Panc1 (cell line): ENCODE measurements at places on chromosomes 1 and 21.
A peak's percentile ranks its signal among the peaks of the same experiment; 100 is the strongest.

- H3K27me3 ChIP-seq: no peaks in the 10 kb centered on the region
- no peak overlapping the region for H3K4me3 ChIP-seq
- DNase-seq: no peak
Measured at GRCh38 chr21:37435120-37435519, 68.5 kb downstream of the DYRK1A start.

GRCh38 chr1:67431869-67432578 lies 1.8 kb upstream of the SERBP1 start:
- DNase-seq: no peak
- H3K4me1 ChIP-seq: peaks cover 13% of the 10 kb centered on the region; the same call in 1 of the 2 replicates
- peak overlapping the region; percentile 73 for H3K4me3 ChIP-seq
- H3K27ac ChIP-seq: peak overlapping the region; percentile 94
- H3K36me3 ChIP-seq: peaks cover 21% of the 10 kb centered on the region

GRCh38 chr1:75203415-75204277 lies 69.5 kb downstream of the LHX8 start:
- H3K4me1 ChIP-seq: no peaks in the 10 kb centered on the region
- no peak overlapping the region for H3K27ac ChIP-seq
- no peaks in the 10 kb centered on the region for H3K27me3 ChIP-seq
- H3K4me3 ChIP-seq: no peak overlapping the region
- peak; percentile 62 for DNase-seq

DNA sequence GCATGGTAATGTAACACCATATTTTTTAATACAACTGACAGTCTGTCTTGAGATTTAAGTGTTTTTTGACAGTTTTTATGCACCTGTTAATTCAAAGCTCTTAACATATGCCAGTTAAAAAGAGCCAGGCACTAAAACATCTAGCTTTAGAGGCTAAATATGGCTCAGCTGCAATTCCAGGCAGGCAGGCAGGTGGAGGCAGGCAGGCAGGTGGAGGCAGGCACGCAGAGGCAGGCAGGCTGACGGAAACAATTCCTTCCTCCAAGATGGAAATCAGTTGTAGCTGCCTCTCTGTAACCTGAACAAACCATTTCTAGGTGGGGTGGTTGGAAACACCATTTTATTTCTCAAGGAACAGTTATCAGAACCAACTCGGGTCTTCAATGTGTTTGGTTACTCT lies 51.2 kb downstream of the GORAB start:
- H3K27ac ChIP-seq: no peak overlapping the region
- H3K4me1 ChIP-seq: no peaks in the 10 kb centered on the region
- no peak for DNase-seq
- H3K36me3 ChIP-seq: no peaks in the 10 kb centered on the region
- H3K4me3 ChIP-seq: no peak overlapping the region

DNA sequence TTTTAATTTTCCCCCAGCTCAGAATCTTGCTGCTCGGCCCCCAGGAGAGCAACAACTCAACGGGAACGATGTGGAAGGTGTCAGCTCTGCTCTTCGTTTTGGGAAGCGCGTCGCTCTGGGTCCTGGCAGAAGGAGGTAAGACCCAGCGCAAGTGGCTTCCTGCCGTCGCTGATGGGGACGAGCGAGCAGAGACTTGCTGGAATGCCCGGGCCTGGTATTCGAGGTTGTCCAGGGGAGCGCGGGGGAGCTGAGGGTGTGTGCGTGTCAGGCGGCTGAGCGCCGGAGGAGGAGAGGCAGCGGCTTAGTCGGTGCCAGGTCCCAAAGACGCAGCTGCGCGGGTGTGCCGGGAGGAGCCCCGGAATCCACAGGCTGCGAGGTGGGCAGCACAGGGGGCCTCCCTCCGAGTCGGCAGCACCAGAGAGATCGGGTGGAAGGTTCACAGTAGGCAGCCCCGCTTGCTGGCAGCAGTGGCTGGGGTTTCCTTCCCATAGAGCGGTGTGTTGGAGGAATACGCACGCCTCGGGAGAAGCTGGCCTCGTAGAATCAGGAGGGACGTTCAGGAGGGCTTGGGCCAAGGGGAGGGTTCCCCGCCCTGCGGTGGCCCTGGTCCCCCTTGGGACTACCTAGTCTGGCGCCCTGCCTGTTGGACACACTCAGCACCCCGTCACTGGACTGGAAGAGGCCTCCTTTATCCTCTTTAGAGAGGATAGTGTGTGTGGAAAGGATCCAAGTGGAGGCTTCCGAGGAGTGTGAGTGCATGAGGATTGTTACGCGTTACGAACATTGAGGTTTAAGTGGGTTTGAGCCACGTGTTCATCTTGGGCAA lies 547 bp downstream of the PDPN start:
- no peak overlapping the region for H3K4me3 ChIP-seq
- H3K27ac ChIP-seq: no peak overlapping the region
- H3K36me3 ChIP-seq: no peaks in the 10 kb centered on the region
- no peak for DNase-seq

GRCh38 chr1:29810121-29811120 lies 574.1 kb downstream of the PTPRU start:
- H3K27me3 ChIP-seq: no peaks in the 10 kb centered on the region
- H3K4me3 ChIP-seq: no peak overlapping the region
- no peak for DNase-seq
- no peaks in the 10 kb centered on the region for H3K4me1 ChIP-seq
- H3K36me3 ChIP-seq: no peaks in the 10 kb centered on the region
- H3K27ac ChIP-seq: no peak overlapping the region

DNA sequence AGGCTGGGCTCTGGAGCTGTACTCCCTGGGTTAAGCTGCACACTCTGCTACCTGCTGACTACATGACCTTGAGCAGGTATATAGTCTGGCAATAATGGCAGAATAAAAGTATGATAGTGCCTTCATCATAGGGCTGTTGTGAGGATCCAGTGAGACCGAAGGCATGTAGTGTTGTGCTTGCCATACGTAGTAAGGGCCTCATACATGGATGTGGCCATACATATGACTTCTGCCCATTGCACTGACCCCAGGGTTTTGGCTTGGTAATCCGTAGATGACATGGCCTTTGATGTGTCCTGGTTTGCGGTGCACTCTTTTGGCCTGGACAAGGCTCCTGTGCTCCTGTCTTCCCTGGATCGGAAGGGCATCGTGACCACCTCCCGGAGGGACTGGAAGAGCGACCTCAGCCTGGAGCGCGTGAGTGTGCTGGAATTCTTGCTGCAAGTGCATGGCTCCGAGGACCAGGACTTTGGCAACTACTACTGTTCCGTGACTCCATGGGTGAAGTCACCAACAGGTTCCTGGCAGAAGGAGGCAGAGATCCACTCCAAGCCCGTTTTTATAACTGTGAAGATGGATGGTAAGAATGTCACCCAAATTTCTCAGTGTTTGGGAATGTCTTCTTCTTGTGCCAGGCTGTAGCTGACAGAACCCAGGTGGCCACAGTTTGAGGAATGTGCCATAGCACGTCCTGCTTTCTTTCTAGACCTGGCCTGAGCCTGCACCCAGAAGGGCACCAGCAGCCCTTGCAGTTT lies 17.0 kb upstream of the CD101 start:
- H3K27me3 ChIP-seq: no peaks in the 10 kb centered on the region
- H3K36me3 ChIP-seq: no peaks in the 10 kb centered on the region
- no peak overlapping the region for H3K27ac ChIP-seq
- H3K4me1 ChIP-seq: no peaks in the 10 kb centered on the region
- DNase-seq: no peak

DNA sequence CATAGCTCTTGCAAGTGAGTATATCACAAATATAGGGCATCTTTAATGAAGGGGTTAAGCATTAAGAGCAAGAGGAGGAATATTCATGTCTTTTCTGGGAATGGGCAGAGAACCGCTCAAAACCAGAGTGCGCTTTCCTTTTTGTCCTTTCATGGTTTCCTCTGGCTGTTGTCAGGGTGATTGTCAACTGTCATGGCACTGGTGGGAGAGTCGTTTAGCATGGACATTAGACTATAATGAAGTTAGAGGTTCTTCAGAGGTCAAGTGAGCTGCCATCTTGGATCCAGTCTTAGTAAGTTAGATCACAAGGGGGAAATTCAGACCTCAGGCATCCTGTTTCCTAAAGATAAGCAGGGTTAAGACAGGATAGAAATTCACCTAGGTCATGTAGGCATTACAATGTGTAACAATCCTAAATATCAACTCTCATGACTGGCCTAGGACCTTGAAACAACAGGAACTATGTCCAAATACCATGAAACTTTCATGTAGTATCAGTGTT lies 12.1 kb upstream of the COA6 start:
- H3K4me3 ChIP-seq: no peak overlapping the region
- no peak overlapping the region for H3K27ac ChIP-seq
- no peaks in the 10 kb centered on the region for H3K36me3 ChIP-seq
- no peaks in the 10 kb centered on the region for H3K27me3 ChIP-seq

DNA sequence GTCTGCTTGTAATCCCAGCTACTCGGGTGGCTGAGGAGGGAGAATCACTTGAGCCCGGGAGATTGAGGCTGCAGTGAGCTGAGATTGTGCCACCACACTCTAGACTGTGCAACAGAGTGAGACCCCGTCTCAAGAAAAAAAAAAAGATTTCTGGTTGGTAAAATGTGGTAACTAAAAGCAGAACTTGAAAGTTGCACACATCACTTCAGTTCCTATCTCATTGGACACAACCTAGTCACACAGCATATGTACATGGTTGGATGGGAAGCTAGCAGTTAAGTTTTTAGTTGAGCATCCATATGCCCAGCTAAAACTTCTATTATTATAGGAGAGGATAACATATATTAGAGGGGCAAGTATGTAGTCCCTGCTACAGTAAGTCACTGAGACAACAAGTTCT lies 22.1 kb downstream of the BCAS2 start:
- no peaks in the 10 kb centered on the region for H3K27me3 ChIP-seq
- no peaks in the 10 kb centered on the region for H3K36me3 ChIP-seq
- no peak overlapping the region for H3K27ac ChIP-seq
- DNase-seq: no peak
- no peaks in the 10 kb centered on the region for H3K4me1 ChIP-seq

DNA sequence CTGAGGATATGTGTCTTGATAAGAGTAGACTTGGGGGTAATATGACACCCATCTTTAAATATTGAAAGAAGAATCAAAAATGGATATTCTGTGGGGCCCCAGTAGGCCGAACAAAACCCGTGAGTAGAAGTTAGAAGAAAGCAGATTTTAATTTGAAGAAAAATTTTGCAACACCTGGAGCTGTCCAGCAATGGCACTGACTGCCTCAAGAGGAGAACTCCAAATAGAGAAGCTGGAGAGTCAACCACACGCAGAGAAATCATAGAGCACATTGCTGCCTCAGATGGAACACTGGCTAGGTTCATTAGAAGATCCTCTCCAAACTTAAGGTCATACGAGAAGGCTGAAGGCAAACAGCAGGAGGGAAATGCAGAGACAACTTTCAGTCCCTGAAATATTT lies 6.8 kb downstream of the NHLH1 start:
- no peak overlapping the region for H3K27ac ChIP-seq
- no peak for DNase-seq
- no peaks in the 10 kb centered on the region for H3K4me1 ChIP-seq
- H3K27me3 ChIP-seq: no peaks in the 10 kb centered on the region
- no peak overlapping the region for H3K4me3 ChIP-seq

DNA sequence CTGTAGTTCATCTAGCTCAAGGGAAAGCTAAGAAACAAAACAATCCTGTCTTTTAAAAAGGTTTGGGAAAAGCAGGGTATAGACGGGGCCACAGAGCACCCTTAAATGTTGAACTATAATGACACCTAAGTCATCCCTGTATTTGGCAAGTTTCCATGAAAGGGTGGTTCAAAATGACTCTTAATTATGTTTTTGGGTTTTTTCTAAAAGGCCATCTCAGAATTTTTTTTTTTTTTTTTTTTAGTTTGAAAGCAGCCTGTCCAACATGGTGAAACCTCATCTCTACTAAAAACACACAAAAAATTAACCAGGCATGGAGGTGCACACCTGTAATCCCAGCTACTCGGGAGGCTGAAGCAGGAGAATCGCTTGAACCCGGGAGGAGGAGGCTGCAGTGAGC lies 22.2 kb downstream of the TOMM20 start:
- no peak for DNase-seq
- no peak overlapping the region for H3K27ac ChIP-seq
- peaks cover 17% of the 10 kb centered on the region; the same call in 1 of the 2 replicates for H3K36me3 ChIP-seq

GRCh38 chr1:156500543-156500792 lies at the start of gene MEF2D:
Gene MEF2D, minus strand, starts transcription at chr1:156500775. Its CDS starts 17,483 bp downstream, at chr1:156483292.
- H3K27ac ChIP-seq: peak within 1 kb of the TSS; percentile 92
- peak within 1 kb of the TSS; percentile 69 for H3K4me3 ChIP-seq
- peaks cover 8% of the 10 kb centered on the region; the same call in 1 of the 2 replicates for H3K36me3 ChIP-seq
- peaks cover 66% of the 10 kb centered on the region for H3K4me1 ChIP-seq

DNA sequence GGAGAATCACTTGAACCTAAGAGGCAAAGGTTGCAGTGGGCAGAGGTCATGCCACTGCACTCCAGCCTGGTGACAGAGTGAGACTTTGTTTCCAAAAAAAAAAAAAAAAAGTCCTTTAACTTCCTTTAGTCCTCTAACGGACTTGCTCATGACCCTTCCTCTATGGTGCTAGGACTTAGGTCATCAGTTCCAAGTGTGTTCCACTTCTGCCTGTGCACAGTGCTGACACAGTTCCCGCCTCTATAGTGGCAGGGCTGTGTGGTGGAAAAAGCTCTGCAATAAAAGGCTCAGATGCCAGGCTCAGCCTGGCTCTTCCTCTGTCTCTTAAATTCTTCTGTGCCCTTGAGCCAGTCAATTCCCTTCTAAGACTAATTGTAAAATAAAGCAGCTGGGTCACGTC lies 22.0 kb downstream of the CC2D1B start:
- H3K4me3 ChIP-seq: no peak overlapping the region
- H3K27me3 ChIP-seq: no peaks in the 10 kb centered on the region
- no peaks in the 10 kb centered on the region for H3K4me1 ChIP-seq

DNA sequence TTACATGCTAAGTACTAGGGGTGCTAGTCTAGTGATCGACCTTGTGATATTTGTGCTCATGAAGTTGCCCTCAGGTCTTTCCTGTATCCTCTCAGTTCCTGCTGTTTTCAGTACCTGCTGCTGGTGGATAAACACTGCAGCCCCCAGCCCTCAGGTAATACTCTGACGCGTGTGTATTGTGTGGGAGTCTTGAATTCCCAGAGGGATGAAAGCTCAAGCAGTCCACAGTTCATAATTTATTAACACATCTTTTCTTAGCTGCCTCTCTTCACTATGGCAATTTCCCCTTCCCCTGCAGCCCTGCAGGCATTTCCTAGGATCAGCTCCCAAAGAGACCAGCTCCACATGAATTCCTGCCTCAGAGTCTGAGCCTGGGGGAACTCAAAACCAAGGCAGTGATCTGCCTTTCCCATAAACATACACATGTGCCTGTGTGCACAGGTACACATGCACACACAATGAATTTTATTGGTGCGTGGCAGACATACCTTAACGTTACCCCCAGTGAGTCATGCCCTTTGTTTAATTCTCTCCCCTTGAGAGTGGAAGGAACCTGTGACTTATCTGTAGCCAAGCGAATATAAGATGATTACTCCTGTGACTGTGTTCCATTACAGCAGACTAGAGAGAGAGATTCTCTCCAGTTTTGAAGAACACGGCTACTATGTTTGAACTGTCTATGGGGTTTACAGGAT lies 14.1 kb upstream of the HMGCS2 start:
- H3K4me1 ChIP-seq: 0 out of 2 replicates have a peak, but pooled peaks cover 9% of the 10 kb centered on the region
- H3K27ac ChIP-seq: no peak overlapping the region
- no peak overlapping the region for H3K4me3 ChIP-seq
